A673 (cell line): ENCODE measurements at places on chromosomes 4 and X.

DNA sequence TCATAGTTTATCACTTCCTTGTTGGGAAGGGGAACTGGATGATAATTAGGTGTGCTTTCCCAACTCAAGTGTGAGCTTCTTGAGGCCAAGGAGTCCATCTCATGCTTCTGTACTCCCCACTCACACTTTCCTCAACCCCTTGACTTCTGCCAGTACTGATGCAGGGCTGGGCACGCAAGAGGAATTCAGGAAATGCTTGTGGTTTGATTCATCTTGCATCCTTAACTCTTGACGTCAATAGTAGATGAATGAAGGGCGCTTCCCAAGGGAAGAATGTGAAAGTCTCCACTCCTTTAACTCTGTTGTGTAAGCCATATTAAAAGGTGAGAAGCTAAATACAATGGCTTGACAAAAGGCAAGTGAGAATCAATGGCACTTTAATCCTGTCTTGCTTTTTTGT is 101.8 kb downstream of the AGTR2 start:
- DNase-seq, result peak; percentile 42

- no peak for DNase-seq
Observed at GRCh38 chr4:26030780-26031179, 116.8 kb downstream of the SMIM20 start.

DNA sequence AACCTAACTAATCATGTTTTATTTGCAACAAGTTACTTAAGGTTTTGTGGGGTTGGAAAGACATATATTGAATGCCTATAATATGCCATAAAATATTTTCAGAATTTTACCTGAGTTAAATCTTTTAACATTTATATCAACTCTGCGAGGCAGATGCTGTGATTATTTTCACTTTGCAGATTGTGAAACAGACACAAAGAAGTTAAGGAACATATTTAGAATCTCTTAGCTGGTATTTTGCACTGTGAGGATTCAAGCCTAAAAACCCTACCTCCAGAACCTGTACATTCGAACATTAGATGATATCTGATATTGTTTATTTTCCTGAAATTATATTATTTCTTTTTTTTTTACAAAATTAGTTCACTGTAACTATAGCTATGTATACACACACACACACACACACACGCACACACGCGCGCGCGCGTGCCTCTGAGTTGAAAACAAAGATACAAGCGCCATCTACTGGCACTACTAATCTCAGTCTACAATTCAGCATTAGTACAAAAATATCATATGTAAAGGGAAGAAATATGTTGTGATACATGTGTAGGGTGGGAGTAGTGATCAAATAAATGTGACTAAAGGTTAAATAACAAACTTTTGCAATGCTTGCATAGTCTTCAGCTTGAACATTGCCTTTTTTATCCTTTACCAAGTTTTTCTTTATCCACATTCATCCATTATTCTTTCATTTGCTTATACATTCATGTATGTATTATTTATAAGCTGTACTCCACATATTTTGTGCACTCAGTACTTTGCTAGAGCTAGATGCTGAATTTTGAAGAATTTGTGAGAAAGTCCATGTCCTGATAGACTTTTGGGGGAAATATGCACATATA is 61.5 kb downstream of the ANXA10 start:
- peak; percentile 81 for DNase-seq

DNA sequence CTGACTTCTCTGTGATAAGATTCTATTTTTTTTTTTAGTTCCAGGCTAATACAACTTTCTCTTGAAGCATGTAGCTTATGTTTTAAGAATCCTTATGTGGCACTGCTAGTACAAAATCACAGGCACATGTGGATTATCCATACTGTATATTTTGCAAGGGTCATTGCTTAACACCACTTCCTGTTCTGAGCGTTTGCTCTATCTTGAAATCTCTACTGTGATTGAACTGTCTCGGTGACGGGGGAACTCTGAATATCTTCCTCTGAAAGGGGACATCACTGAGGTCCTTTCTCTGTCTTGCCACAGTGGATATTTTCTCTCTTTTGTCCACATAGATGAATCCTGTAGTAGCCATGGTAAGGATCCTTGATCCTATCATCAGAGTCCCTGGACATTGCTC is 2.1 kb upstream of the WFS1 start:
- DNase-seq, result peak; percentile 33

DNA sequence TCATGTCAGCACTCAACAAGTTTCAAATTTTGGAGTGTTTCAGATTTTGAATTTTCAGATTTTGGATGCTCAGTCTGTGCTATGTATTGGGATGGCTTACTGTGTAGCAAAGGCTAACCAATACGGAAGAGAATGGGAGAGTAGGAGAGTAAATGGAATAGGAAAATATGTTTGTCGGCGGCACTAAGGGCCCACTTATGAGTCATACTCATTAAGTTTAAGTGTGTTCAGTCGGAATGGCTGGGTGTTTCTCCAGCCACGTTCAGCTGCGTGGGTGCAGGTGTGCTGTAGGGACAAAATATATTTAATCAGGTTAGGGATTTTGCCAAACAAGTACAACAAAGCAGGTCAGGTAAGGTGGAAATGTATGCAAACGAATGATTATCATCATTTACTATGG is 13.6 kb downstream of the FTHL17 start:
- no peak for DNase-seq

DNA sequence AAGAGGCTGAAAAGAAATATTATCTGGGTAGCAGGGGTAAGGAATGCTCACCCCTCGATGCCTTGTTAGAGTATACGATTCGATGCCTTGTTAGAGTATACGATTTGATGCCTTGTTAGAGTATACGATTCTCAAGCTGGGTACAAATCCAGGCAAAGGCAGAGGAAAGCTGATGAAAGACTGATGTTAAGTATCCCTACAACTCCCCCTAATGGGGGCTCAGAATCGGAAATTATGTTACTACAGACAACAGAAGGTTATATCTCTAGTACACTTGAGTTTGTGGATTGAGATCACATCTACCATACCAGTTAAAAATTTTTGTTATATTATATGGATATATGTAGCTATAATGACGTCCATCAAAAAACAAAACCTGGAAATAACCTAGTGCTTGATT is 4.8 kb downstream of the LRRC66 start:
- DNase-seq, result peak; percentile 1

- peak; percentile 1 for DNase-seq
Observed at GRCh38 chr4:32569861-32570260, 1849.7 kb downstream of the PCDH7 start.

DNA sequence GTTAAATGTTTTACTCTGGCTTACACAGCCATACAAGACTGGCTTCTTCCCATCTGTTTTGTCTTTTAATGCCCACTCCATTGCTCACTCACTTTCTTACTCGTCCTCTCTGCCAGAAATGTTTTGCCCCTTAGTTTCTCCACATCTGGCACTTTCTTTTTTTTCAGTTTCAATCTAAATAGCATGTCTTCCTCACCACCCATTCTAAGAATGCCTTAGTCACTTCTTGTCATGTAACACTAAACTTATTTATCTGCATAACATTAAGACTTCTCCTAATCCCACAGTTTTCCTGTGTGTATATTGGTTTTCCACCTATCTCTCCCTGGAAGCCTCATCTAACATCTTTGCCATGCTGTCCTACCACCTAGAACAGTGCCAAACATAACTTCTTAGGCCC is 119.3 kb downstream of the ADAMTS3 start:
- no peak for DNase-seq

DNA sequence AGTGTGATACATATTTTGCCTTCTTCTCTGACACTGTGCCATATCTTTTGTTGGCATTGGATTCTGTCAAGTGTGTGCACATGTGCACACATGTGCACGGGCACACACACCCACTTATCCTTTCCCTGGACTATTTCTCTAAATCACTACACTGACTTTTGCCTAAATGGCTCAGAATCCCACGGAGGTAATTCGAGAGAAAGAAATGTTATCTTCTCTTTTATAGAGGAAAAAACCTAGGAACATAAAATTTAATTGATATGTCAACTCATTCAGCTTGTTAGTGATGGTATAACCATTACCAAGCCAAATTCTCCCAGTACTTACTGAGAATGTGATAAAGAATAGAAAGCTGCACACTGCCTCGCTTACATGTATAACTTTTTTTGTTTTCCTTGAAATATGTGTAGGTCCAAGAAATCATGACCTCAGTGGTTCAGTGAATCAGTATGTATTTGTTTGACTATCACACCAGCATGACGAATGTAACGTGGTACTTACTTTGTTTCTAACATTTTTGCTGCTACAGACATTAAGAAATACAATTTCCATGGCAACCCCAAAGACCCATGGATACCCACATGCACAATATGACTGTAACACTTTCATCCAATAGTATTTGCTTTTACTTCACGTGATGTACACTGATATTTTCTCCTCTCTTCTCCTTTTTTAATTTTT is 163.0 kb downstream of the PCDH7 start:
- DNase-seq, result no peak

DNA sequence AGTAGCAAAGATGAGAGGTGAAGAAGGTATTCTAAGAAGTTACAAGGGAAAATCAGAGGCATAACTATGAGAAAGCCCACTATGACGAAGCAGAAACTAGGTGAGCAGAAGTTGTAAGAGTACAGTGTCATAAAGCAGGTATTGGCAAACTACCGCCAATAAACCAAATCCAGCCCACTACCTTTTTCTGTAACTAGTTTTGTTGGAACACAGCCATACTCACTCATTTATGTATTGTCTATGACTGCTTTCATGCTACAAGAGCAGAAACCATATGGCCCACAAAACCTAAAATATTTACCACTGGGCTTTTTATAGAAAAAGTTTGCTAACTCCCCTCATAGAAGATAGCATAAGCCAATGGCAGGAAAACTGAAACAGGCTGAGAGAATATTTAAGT is 31.8 kb upstream of the ZCCHC13 start:
- DNase-seq, result no peak

DNA sequence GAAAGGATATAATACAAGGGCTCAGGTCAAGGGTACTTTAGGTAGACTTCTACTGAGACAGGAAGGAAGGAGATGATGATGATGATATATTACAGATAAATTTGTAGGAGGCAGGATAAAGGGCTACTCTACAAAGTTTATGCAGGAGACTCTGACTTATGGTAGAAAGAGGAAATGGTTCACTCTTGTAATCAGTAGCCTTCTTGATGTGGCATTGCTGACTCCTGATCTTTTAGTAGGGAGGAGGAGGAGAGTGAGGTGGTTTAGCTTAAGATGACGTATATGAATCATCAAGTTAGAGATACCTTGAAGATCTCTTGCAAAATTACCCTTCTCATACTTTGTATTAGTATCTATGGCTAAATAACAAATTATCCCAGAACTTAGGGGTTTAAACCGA is 4.7 kb downstream of the BLTP1 start:
- no peak for DNase-seq

DNA sequence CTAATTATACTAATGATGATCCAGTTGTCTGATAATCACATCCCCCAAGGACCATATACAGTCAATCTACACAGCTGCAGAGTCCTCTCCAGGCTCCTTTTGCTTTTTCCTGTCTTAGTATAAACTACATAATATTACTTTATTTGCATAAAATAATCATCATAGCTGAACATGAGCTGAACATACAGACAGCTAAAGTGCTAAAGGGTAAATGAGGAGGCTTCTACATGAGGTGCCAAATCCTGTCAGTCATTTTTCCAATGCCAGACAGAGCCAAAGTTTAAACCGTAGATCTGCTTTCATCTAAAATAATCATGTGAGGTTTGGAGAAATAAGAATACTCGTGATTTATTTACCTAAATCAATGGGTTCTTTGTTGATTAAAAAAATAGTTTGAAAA is 1530.1 kb upstream of the PABPC4L start:
- DNase-seq, result no peak

- DNase-seq, result peak; percentile 6
Observed at GRCh38 chr4:18844726-18845125, 823.2 kb upstream of the LCORL start.

DNA sequence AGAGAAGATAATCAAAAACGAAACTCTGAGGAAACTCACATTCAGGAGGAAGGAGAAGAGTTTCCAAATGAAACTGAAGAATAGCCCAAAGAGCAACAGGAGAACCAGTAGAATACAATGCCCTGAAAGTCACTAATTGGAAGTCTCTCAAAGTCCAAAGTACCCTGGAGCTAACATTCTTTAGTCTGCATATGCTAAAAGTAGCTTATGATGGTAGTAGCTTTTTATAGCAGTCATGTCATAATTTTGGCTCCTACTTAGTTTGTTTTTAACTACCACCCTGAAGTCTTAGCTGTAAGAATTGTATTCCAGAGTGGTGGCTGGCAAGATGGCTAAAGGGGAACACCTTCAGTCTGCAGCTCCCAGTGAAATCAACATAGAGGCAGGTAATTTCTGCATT is 100.3 kb upstream of the FGF16 start:
- no peak for DNase-seq

DNA sequence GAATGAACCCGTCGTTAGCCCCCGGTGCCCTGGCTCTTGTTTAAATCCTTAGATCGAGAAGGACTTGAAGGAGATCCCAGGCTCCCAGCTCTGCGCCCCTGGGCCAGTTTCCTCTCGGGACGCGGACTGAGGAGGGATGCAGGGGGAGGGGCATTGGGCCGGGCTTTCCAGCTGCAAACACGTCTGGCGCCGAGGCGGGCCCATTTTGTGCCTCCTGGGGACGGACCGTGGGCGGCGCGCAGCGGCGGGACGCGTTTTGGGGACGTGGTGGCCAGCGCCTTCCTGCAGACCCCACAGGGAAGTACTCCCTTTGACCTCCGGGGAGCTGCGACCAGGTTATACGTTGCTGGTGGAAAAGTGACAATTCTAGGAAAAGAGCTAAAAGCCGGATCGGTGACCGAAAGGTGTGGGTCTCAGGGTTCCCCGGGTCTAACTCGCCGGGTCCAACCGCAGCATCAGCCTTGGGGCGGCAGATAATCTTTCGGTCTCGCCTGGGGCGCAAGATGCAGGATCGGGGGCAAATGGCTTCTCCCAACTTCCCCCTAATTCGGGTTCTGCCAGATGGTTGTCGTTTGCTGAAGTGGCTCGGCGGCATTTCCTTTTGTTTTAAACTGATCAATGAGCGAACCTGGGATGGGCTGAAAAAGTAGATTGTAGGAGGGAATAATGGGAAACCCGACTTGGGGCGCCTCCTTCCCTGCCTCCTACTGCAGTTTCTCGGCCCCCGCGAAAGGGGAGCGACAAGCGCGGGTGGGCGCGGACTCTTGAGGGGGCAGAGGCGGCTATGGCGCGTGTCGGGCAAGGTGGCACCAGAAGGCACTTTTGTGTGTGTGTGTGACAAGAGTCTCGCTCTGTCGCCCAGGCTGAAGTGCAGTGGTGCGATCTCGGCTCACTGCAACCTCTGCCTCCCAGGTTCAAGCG is 2.9 kb downstream of the PDGFRA start:
- no peak for DNase-seq

DNA sequence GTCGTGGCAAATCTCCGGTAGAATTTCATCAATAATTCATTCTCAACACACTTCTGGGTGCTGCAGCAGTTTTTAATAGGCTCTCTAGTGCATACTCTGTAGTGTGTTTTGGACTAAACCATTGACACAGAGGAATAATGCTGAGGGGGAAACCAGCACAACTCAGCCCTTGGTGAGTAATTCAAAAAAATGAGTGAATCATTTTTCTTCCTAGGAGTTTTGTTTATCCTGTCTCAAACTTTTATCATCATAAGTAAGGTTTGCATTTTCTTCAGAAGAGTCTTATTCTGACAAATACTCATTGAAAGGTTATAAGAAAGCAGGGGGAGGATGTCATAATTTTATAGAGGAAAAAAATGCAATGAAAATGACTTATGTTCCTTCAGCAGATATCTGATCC is 2542.7 kb downstream of the PCDH7 start:
- DNase-seq, result no peak

GRCh38 chrX:22652596-22652995 is 347.2 kb upstream of the DDX53 start:
- DNase-seq, result peak; percentile 8
